ENCODE measurements at places on chromosomes 6 and 20. TPM values are rescaled to one million over a fixed set of nuclear protein-coding genes. Genes with fewer than 3 reads are reported as not detected.

DNA sequence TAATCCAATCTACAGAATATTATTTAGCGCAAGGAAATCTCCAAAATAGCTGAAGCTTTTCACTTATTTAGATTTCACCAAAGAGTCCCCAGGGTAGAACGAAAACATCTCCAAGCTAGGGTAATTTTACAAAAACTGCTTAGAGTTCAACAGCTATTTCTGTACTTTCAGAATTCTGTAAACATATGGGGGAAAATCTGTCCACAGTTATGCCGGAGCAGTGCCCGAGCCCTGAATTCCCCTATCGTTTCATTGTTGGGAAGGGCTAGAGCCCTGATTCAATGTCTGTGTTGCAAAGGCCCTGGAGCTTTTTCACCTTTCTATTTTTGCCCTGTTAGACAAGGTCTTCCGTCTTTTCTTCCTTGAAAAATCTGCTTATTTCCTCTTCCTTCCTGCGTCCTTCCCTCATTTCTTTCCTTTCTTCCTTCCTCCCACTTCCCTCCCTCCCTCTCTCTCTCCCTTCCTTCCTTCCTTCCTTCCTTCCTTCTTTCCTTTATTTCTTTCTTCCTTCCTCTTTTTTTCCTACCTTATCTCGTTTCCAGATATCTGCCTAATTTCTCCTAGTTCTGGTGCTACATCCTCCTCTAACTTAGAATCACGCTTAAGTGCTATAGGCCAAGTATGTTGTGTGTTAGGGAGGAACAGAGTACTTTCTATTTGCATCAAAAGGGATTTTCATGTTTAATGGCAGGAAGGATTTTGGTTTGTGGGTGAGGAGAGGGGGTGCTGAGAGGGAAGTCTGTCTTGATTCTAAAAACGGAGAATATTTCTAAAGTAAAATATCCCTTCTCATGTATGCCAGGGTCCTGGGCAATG lies 122.5 kb upstream of the BMP2 start:
- H3K4me1 ChIP-seq = no peaks in the 10 kb centered on the region
- no peaks in the 10 kb centered on the region for H3K27me3 ChIP-seq
- no peak overlapping the region for H3K4me3 ChIP-seq
- DNase-seq = no peak

- H3K27ac ChIP-seq = no peak overlapping the region
- H3K27me3 ChIP-seq = no peaks in the 10 kb centered on the region
- no peaks in the 10 kb centered on the region for H3K36me3 ChIP-seq
- DNase-seq = no peak
- no peak overlapping the region for H3K4me3 ChIP-seq
- H3K4me1 ChIP-seq = no peaks in the 10 kb centered on the region
Measured at GRCh38 chr20:55530763-55531162, 474.6 kb downstream of the CBLN4 start.

DNA sequence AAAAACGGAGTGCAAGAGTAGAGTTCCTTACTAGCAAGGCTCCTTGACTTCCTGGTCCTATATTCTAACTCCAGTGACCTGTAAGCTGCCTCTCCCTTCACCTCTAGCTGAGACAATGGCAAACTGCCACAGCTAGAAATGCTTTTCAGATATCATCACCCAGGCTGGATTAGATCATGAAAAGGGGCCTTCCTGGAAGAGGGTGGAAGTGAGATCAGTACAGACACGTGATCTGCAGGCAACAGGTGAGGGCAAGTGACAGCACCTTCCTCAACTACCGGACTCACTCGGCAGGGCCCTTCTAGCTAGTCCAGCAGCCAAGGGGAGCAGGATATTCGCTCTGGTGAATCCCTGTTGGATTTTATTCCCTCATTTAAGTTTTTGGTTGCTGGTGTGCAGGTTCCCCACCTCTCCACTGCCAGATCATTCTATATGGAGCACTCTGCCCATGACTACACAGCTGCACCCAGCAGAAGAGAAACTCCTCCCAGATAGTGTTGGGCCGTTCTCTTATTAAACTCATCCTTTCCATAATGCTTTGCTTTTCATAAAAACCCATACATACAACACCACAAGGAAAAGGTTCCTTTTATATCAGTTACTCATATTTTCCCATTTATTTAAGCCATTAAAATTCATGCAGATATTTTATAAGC lies 26.4 kb upstream of the FAM83C start:
- peak overlapping the region; percentile 80 for H3K27ac ChIP-seq
- no peaks in the 10 kb centered on the region for H3K27me3 ChIP-seq

Gene PTCRA
- total RNA-seq = not detected

Gene BMP5
- total RNA-seq = 0.28 TPM

- peak; percentile 72 for DNase-seq
- no peak overlapping the region for H3K4me3 ChIP-seq
- no peaks in the 10 kb centered on the region for H3K27me3 ChIP-seq
Measured at GRCh38 chr6:88586371-88587149, 376.9 kb downstream of the RNGTT start.

Gene PBOV1
- not detected for total RNA-seq

DNA sequence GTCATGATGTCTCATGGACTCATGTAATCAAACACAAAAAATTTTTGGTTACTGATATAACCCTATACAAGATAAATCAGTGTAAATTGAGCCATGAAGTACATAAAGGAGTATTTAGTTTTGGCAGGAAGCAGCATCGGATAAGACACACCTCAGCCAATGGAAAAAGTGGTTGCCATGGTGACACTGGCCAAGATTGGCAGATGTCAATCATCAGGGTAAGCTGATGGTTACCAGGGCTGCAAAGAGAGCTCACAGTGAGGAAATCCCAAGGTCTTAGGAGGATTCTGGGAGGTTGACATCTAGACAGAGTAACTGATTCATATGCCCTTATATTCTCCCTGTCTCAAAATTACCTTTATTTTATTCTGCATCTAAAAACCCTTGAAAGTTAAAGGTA lies 203.8 kb upstream of the PCSK2 start:
- H3K27me3 ChIP-seq = no peaks in the 10 kb centered on the region
- no peaks in the 10 kb centered on the region for H3K4me1 ChIP-seq
- H3K36me3 ChIP-seq = no peaks in the 10 kb centered on the region
- no peak for DNase-seq
- H3K27ac ChIP-seq = no peak overlapping the region
- H3K4me3 ChIP-seq = no peak overlapping the region

Gene TRIM15
- not detected for total RNA-seq

- H3K36me3 ChIP-seq = peaks cover 34% of the 10 kb centered on the region
- no peaks in the 10 kb centered on the region for H3K27me3 ChIP-seq
- H3K27ac ChIP-seq = no peak overlapping the region
- H3K4me1 ChIP-seq = no peaks in the 10 kb centered on the region
- no peak overlapping the region for H3K4me3 ChIP-seq
Measured at GRCh38 chr20:37762716-37763485, 69.1 kb downstream of the CTNNBL1 start.

GRCh38 chr6:13766201-13766634 lies 48.1 kb downstream of the MCUR1 start:
- H3K36me3 ChIP-seq = no peaks in the 10 kb centered on the region
- no peak overlapping the region for H3K27ac ChIP-seq
- H3K27me3 ChIP-seq = no peaks in the 10 kb centered on the region
- no peaks in the 10 kb centered on the region for H3K4me1 ChIP-seq
- H3K4me3 ChIP-seq = no peak overlapping the region

DNA sequence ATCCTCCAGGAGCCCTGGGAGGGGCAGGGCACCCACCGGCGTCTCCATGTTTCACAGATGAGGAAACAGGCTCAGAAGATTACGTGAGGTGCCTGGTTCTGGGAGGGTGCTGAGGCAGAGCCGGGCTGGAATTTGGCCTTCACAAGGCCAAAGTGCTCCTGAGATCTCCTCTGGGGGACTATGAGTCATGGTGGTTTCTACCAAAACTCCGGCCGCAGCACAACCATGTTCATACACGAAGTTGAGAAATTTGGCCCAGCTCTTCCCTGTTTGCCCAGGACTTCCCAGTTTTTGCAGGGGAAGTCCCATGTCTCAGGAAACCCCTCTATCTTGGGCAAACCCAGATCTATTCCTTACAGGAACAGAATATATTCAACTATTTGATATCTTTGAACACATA lies 172.9 kb upstream of the CDYL start:
- H3K36me3 ChIP-seq = no peaks in the 10 kb centered on the region
- DNase-seq = peak; percentile 81
- H3K4me1 ChIP-seq = no peaks in the 10 kb centered on the region
- H3K4me3 ChIP-seq = no peak overlapping the region
- no peaks in the 10 kb centered on the region for H3K27me3 ChIP-seq
- no peak overlapping the region for H3K27ac ChIP-seq

Gene FAM8A1
- total RNA-seq = 70.4 TPM

DNA sequence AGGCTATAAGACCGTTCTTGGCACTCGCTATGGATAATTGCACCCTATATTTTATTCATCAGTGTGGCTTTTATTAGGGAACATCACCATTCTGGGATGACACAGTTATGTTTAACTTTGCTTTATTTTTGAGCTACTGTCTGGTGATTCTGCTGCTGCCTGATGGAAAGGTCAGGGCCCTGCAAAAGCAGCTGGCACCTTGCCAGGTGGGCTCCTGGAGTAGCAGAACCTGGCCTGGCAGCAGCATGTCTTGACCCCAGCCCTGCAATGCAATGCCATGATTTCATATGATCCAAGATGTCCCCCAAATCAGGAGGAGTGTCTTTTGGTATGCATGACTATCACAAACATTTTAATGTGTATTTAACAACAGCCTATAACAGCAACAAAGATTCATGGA lies 228.4 kb upstream of the RSPO3 start:
- H3K27ac ChIP-seq = no peak overlapping the region
- H3K4me3 ChIP-seq = no peak overlapping the region
- no peaks in the 10 kb centered on the region for H3K4me1 ChIP-seq
- DNase-seq = no peak
- no peaks in the 10 kb centered on the region for H3K27me3 ChIP-seq

DNA sequence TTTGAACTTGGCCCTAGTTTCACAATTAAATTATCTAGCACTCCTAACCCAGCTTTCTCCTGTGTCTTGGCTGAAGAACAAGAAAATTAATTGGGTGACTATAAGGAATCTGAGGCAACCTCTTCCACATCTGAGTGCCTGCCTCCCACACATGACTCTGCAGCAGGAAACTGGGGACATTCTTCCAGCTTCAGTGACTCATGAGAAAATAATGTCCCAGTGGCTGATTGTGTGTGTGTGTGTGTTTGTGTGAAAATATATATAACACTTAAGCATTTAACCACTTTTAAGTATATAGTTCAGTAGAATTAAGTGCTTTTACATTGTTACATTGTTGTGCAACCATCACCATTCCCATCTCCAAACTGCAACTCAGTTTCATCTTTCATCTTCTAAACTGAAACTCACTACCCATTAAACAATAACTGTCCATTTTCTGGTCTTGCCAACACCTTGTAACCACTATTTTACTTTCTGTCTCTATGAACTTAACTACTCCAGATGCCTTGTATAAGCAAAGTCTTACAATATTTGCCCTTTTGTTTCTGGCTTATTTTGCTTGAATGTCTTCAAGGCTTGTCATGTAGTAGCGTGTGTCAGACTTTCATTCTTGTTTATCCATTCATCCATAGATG lies 8.7 kb downstream of the TRIM38 start:
- H3K4me3 ChIP-seq = no peak overlapping the region
- H3K36me3 ChIP-seq = peaks cover 94% of the 10 kb centered on the region
- peaks cover 41% of the 10 kb centered on the region for H3K4me1 ChIP-seq

DNA sequence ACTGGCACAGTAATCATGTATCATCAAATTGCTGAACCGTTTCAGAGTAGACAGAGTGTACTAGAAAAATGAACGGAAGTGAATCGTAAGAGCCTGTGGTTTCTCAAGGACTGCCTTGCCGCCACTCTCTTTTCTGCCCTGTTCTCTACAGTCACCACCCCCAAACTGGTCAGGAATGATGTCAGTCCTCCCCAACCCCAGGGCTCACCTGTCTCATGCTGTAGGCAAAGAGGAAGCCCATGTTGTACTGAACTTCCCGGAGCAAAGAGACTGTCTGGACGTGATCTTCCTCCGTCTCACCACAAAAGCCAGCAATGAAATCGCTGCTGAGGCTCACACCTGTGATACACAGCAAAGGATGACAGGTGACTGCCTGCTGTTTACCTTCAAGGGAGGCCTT lies 31.0 kb downstream of the CDK5RAP1 start:
- peaks cover 7% of the 10 kb centered on the region for H3K4me1 ChIP-seq
- H3K36me3 ChIP-seq = peaks cover 10% of the 10 kb centered on the region
- no peak overlapping the region for H3K27ac ChIP-seq

Gene TTLL9
- not detected for total RNA-seq

DNA sequence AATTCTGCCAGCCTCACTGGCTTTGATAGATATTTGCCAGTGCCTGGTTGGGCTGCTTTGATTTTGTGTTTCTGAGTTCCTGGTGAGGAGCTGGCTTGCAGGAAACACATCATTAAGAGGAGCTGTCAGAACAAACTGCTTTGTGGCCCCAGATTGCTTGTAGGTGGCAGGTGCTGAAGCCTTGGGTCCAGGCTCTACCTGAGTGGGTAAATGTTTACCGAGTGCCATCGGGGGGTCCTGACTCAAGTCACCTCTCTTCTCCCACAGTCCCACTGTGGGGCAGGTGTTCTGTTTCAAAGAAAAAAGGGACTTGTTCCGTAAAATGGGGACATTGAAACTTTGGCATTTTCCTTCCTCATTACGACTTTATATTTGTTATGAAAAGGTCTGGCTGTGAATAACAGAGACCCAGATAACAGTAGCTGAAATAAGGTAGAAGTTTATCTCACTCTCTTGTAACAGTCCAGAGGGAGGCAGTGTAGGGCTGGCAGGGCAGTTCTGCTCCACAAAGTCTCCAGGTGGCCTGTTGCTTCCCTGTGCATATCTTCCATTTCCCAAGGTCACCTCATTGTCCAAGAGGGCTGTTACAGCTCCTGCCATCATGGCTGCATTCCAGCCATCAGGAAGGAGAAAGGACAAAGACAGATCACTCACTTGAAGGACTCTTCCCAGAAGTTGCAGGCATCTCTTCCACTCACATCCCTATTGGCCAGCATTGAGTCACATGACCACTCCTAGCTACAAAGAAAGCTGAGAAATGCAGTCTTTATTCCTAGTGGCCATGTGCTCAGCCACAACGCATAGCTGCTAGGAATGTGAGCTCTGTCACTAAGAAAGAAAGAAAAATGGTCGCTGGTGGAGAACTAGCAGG lies 149.9 kb upstream of the KCNG1 start:
- DNase-seq = no peak
- no peaks in the 10 kb centered on the region for H3K27me3 ChIP-seq

DNA sequence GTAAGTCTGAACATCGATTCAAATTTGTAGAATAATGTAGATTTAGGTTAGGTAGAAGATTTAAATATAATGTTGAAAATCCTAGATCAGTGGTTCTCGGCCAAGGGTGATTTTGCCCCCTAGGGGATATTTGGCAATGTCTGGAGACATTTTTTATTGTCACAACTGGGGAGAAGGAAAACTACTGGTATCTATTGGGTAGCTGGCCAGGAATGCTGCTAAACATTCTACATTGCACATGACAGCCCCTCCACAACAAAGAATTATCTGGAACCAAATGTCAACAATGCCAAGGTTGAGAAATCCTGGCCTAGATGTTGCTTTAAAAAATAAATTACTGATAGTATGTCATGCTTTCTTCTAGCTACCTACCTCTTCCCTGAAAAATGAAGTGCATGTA lies 76.1 kb downstream of the HIVEP2 start:
- H3K4me3 ChIP-seq = no peak overlapping the region
- H3K27ac ChIP-seq = no peak overlapping the region
- H3K36me3 ChIP-seq = no peaks in the 10 kb centered on the region
- H3K4me1 ChIP-seq = peaks cover 22% of the 10 kb centered on the region
- no peaks in the 10 kb centered on the region for H3K27me3 ChIP-seq

- no peak overlapping the region for H3K4me3 ChIP-seq
- no peaks in the 10 kb centered on the region for H3K27me3 ChIP-seq
- DNase-seq = no peak
- H3K36me3 ChIP-seq = no peaks in the 10 kb centered on the region
Measured at GRCh38 chr6:147986846-147987245, 355.8 kb upstream of the SASH1 start.

GRCh38 chr6:131754715-131755567 lies 44.1 kb upstream of the CTAGE9 start:
- no peaks in the 10 kb centered on the region for H3K36me3 ChIP-seq
- H3K4me1 ChIP-seq = no peaks in the 10 kb centered on the region
- H3K4me3 ChIP-seq = no peak overlapping the region
- no peaks in the 10 kb centered on the region for H3K27me3 ChIP-seq
- no peak for DNase-seq

Data from sigmoid colon (tissue), 7 donors.